ENCODE measurements at places on chromosomes 5 and 9. TPM values are rescaled to one million over a fixed set of nuclear protein-coding genes. Genes with fewer than 3 reads are reported as not detected.

DNA sequence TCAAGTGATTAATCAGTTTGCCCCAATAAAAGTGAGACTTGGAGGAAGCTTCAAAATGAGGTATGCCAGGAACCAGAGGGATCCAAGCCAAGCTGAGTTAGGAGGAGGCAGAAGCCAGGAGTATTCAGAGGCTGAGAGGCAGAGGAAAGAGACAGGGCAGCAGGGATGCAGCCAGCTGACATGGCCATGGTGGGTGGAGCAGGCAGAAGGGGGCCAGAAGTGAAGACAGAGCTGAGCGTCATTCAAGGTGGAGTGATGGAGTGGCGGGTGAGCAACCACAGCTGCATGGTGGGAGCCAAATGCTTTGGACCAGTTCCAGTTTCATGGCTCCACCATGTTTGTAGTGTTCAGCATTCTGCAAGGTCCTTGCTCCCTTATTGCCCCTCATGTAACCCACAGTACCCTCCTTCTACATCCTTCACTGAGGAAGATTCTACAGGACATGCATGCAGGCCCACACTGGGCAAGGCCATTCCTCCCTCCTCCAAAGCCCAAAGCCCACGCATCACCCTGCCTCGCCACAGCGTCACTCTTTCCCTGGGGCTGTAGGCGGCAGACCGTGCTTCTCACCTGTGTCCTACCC lies 100.6 kb downstream of the FSTL4 start:
- no peak overlapping the region for H3K4me3 ChIP-seq
- H3K36me3 ChIP-seq, result no peaks in the 10 kb centered on the region
- DNase-seq, result no peak
- H3K4me1 ChIP-seq, result peaks cover 4% of the 10 kb centered on the region
- H3K27ac ChIP-seq, result no peak overlapping the region
- H3K27me3 ChIP-seq, result peaks cover 15% of the 10 kb centered on the region

- no peak for DNase-seq
- H3K36me3 ChIP-seq, result no peaks in the 10 kb centered on the region
- H3K4me3 ChIP-seq, result no peak overlapping the region
- H3K27ac ChIP-seq, result no peak overlapping the region
Measured at GRCh38 chr9:36315283-36315682, 57.0 kb upstream of the GNE start.

DNA sequence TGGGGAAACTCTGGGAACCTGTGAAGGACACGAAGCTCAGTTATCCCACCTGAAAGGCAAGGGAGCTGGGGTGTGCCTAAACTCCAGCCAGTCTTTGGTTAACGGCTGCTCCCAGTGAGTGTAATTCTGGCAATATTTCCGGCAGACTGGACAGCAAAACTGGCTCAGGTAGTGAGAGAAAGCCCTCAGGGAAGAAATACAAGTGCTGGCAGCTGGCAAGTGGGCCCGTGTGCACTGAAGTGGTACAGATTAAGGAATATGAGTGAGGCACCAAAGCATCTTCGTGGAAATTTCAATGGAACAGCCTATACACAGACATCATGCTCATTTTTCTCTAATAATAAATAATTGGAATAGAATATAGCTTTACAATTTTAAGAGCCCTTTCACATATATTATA lies 56.2 kb downstream of the ABHD17B start:
- H3K4me3 ChIP-seq, result no peak overlapping the region
- no peaks in the 10 kb centered on the region for H3K27me3 ChIP-seq
- H3K36me3 ChIP-seq, result peaks cover 10% of the 10 kb centered on the region
- peaks cover 23% of the 10 kb centered on the region for H3K4me1 ChIP-seq
- no peak for DNase-seq
- no peak overlapping the region for H3K27ac ChIP-seq

DNA sequence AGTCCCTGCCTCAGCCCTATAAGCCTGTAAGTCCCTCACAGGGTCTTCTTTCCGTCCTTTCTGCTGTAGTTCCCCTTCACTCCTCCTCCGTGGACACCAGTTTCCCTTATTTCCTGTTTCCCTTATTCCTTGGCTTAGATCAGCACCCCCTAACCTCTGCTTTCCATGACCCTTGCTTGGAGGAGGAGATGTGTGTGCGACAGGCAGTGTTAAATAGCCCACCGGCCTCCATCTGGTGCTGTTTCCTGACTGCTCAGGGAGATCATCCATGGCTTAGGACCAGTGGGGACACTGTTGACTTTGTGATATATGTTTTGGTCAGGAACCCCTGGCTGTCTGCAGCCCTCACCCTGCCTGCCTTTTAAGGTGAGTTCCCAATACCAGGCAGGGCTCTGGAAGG lies 34.1 kb upstream of the PSD2 start:
- H3K4me3 ChIP-seq, result no peak overlapping the region
- DNase-seq, result no peak
- no peaks in the 10 kb centered on the region for H3K36me3 ChIP-seq
- no peak overlapping the region for H3K27ac ChIP-seq

DNA sequence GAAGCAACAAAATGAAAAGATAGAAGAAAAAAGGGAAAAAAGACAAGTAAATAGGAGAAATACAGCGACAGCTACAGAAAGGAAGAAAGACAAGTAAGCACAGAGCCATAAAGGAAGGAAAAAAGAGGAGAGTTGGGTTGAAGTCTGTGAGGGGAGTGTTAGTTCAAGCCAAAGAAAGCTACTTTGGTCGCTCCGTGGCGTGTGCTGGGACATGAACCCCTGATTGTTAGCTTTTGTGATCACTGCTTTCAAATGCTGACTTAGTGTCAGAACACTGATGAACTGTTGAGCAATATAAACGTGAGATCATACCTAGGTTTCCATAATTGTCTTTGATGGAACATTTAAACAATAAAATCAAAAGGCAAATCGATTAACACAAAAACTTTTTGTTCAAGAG lies 370.1 kb downstream of the TMEM161B start:
- peaks cover 5% of the 10 kb centered on the region for H3K27me3 ChIP-seq
- H3K4me3 ChIP-seq, result no peak overlapping the region
- no peak overlapping the region for H3K27ac ChIP-seq
- no peaks in the 10 kb centered on the region for H3K4me1 ChIP-seq

DNA sequence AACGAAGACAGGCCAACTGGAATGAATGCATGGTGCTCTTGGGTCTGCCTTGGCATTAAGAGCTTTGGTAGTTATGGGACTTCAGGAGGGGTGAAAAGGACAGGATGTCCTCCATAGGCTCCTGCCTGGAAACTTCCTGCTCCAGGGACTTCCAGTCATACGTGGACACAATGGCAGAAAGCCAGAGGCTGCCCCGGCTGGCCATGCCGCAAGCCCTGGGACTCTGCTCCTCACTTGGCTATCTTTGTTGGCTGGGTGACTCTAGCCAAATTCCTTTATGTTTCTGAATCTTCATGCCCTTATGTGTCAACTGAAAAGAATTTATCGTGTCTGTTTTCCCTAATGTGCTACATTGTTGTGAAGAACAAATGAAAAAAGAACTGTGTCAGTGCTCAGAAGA lies 136.9 kb downstream of the SIL1 start:
- no peak overlapping the region for H3K4me3 ChIP-seq
- no peaks in the 10 kb centered on the region for H3K36me3 ChIP-seq
- no peaks in the 10 kb centered on the region for H3K27me3 ChIP-seq
- H3K4me1 ChIP-seq, result no peaks in the 10 kb centered on the region
- no peak overlapping the region for H3K27ac ChIP-seq

The POC5 gene
- 20.2 TPM for total RNA-seq

The ABO gene
- 0.09 TPM for total RNA-seq

The INSL6 gene
- not detected for total RNA-seq

The TAF1L gene
- total RNA-seq, result 0.02 TPM

The OLFM1 gene
- total RNA-seq, result not detected

All from activated CD4-positive, alpha-beta T cell treated with anti-CD3 and anti-CD28 coated beads for 36 hours (primary cell).